ENCODE measurements at places on chromosomes 11 and 22. TPM values are rescaled to one million over a fixed set of nuclear protein-coding genes. Genes with fewer than 3 reads are reported as not detected.
A peak's percentile ranks its signal among the peaks of the same experiment; 100 is the strongest.

DNA sequence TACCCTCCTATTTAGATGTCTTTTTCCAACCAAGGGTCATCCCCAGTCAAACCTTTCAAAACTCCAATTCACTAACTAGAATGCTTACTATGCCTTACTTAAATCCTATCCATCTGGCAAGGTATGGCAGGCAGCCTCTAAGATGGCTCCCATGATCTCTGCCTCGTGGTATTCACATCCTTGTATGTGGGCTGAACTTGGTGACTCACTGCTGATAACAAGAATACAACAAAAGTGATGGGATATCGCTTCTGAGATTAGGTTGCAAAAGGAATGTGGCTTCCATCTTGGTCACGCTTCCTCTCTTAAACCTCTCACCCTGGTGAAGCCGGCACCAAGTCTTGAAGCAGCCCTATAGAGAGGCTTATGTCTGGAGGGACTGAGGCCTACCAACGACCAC, 29.6 kb upstream of the UPB1 start:
- peaks cover 8% of the 10 kb centered on the region for H3K4me1 ChIP-seq
- DNase-seq = no peak
- H3K27me3 ChIP-seq = no peaks in the 10 kb centered on the region
- no peak overlapping the region for H3K27ac ChIP-seq
- H3K4me3 ChIP-seq = no peak overlapping the region

The ISX gene
- not detected for total RNA-seq

- DNase-seq = no peak
- no peak overlapping the region for H3K27ac ChIP-seq
- H3K36me3 ChIP-seq = no peaks in the 10 kb centered on the region
- no peak overlapping the region for H3K4me3 ChIP-seq
- H3K27me3 ChIP-seq = no peaks in the 10 kb centered on the region
Measured at GRCh38 chr11:131874070-131874469, 503.7 kb downstream of the NTM start.

GRCh38 chr11:10725114-10725906, 25.7 kb upstream of the CTR9 start:
- no peaks in the 10 kb centered on the region for H3K27me3 ChIP-seq
- no peak overlapping the region for H3K27ac ChIP-seq
- H3K4me3 ChIP-seq = no peak overlapping the region
- no peak for DNase-seq
- no peaks in the 10 kb centered on the region for H3K4me1 ChIP-seq

- no peak overlapping the region for H3K27ac ChIP-seq
- no peak for DNase-seq
- no peaks in the 10 kb centered on the region for H3K36me3 ChIP-seq
- H3K4me3 ChIP-seq = peak overlapping the region; percentile 65
- peaks cover 7% of the 10 kb centered on the region for H3K4me1 ChIP-seq
- no peaks in the 10 kb centered on the region for H3K27me3 ChIP-seq
Measured at GRCh38 chr22:50620593-50621355, 7.2 kb downstream of the ARSA start.

GRCh38 chr22:27245056-27245455, 556.5 kb downstream of the MN1 start:
- H3K4me3 ChIP-seq = no peak overlapping the region
- no peaks in the 10 kb centered on the region for H3K36me3 ChIP-seq
- H3K4me1 ChIP-seq = no peaks in the 10 kb centered on the region
- DNase-seq = no peak
- no peaks in the 10 kb centered on the region for H3K27me3 ChIP-seq

The SCN3B gene
- 0.10 TPM for total RNA-seq

GRCh38 chr11:13434247-13435205, 28.5 kb downstream of the BTBD10 start:
- H3K4me3 ChIP-seq = no peak overlapping the region
- H3K36me3 ChIP-seq = no peaks in the 10 kb centered on the region
- H3K27me3 ChIP-seq = no peaks in the 10 kb centered on the region
- DNase-seq = no peak

GRCh38 chr11:9461760-9462134, 935 bp downstream of the ZNF143 start:
- no peak for DNase-seq
- no peaks in the 10 kb centered on the region for H3K27me3 ChIP-seq
- H3K36me3 ChIP-seq = no peaks in the 10 kb centered on the region

DNA sequence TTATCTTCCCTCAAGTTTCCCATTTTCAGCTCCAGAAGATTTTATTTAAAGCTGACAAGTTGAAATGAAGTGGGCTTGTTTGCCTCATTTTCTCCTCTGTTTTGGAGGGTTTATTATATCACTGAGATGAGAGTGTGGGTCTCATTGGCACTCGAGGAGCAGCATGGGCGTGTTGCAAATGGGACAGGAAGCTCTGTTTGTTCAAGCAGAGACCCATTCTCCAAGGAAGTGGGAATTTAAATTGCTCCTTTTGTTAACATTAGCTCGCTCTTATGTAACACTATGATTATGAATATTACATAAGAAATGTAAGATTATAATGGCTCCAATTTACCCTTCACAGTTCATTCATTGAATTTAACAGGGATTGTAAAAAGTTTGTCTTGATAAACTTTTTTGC, 317.7 kb upstream of the CTSC start:
- H3K27me3 ChIP-seq = no peaks in the 10 kb centered on the region
- no peaks in the 10 kb centered on the region for H3K36me3 ChIP-seq
- H3K27ac ChIP-seq = no peak overlapping the region
- no peak overlapping the region for H3K4me3 ChIP-seq

The MMP13 gene
- total RNA-seq = 0.15 TPM

The CYP2D6 gene
- total RNA-seq = 2.7 TPM

GRCh38 chr11:86431258-86431657, 56.6 kb downstream of the CCDC81 start:
- DNase-seq = no peak
- H3K4me1 ChIP-seq = no peaks in the 10 kb centered on the region
- no peak overlapping the region for H3K4me3 ChIP-seq

The PGA5 gene
- not detected for total RNA-seq

All from Panc1 (cell line).